ENCODE measurements at places on chromosomes 5 and 9.

- no peak for DNase-seq
Observed at GRCh38 chr5:1874348-1874747, 8.4 kb downstream of the IRX4 start.

GRCh38 chr5:61329550-61330128, 2.4 kb upstream of the ZSWIM6 start:
- no peak for DNase-seq

- no peak for DNase-seq
Observed at GRCh38 chr9:75672478-75672877, 218.0 kb upstream of the PCSK5 start.

DNA sequence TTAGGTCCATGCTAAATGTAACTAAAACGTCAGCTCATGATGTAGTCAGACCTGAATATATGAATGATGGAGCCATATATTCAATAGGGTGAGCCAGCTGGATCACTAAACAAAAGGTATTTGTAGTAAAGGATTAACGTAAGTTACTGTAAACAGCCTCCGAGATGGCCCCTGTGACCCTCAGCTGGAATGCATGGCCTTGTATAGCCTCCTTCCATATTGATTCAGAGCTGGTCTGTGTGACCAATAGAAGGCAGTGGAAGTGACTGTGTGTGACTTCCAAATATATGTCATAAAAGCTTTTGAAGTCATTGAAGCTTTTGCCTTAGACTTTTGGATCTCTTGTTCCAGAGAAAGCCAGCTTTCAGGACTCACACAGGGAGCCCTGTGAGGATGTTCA, 154.4 kb upstream of the CHD1 start:
- no peak for DNase-seq

DNA sequence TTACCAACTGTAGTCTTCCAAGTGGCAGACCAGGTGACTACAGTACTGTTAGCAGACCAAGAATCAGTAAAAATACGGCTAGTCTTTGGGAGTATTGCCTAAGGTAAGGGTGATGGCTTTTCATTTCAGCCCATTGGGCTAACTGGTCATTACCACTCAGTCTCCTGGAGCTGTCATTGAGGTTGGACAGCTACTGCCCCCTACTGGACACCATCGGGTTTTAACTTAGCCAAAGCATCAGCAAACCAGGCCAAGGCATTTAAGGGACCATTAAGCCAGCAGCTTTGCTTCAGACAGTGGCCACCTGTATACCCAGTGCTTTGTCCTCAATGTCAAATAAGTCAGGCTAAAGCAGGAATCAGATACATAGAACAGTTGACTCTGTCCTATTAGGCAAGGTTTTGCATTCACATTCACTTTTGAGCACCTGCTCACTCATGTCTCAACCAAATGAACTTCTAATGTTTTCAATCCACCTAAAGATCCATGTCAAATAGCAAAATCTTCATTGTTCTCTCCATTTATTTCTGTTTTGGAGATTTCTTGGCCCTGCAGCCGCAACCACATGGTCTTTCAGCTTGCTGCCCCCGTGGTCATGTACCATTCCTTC, 117.2 kb downstream of the INVS start:
- DNase-seq = no peak

DNA sequence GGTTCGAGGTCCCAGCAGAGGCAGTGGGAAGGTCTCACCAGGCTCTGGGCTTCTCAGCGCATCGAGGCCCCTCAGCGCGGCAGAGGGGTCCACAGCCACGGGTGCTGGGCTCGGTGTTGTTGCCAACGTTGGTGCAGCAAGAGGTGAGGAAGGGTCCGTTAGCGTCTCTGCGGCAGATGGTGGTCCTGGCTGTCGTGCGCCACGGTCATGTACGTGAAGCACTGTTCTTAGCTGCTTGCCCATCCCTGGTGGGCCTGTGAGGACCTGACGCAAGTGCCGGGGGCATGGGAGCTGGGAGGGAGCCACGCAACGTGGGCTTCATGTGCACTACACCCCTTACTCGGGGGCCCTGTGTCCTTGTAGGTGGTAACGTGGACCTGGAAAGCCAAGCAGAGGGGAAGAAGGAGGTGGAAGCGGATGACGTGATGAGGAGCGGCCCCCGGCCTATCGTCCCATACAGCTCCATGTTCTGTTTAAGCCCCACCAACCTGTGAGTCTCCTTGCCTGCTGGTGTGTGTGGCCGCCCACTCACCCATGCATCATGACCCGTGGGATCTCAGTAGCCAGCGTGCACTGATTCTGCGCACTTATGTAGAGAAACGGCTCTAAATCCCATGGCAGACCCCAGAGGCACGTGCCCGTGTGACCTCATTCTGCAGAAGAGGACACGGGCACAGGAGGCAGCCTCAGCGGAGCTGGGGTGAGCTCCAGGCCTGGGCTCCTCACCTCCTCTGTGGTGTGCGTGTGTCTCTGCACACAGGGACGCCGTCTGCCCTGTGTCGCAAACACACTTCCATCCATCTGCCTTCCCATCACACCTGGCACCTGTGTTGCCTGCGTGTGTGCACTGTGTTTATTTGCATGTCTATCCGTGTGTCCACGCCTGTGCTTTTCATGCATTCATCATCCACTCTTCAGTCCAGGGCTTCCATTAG, 166.1 kb downstream of the CACNA1B start:
- DNase-seq = no peak

DNA sequence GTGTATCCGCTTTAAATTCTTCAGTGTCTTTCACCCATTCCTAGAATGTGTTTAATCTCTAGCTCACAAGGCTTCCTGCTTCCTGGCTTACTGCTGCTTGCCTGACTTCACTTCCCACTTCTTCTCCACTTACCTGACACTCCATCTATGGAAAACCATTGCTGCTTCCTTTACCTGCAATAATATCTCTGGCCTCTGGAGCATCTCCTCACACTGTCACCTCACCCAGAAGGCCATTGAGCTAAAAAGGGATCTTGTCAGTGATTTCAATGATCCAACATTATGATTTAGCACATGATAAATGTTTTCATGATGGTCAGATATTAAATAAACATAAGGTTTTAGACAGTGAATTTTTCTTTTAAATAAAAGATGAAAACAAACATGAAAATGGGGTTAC, 281.1 kb downstream of the MRPS30 start:
- DNase-seq = no peak

- no peak for DNase-seq
Observed at GRCh38 chr9:92138157-92138959, 23.1 kb upstream of the SPTLC1 start.

- DNase-seq = no peak
Observed at GRCh38 chr5:142324136-142324870, 518 bp downstream of the SPRY4 start.

DNA sequence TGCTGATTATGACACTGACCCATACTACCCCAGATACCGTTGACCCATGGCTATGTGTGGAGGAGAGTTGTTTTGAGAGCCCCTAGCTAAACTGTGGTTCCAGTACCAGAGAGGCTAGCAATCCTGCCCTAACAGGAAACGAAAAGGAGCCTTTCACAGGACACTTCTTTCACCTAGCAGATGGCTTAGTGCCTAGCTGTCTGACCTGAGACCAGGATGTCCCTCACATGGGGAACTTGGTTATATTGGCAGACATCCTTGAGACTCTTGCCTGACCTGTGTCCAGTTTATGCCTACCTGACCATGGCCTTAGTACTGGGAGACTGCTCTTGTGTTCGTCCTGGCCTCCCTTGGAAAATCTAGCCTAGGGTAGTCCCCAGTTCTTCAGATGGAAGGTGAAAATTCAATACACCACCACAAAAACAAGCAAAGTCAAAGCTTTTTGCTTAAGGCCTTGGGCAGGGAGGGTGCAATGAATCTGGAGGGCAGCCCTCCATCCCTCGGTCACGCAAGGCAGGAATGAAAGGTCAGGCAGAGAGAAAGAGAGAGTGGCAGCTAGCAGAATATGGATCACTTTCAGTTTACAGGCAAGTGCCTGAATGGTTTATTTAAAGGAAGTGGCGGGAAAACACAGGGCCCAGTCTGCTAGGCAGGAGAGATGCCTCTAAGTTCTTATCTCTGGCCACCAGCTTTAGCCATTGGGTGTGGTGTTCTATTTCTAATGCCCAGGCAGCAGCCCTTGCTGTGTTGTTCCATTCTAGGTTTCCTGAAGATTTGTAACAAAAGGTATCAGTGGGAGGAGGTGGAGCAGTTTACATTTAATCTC, 16.4 kb upstream of the ZNF474 start:
- no peak for DNase-seq

DNA sequence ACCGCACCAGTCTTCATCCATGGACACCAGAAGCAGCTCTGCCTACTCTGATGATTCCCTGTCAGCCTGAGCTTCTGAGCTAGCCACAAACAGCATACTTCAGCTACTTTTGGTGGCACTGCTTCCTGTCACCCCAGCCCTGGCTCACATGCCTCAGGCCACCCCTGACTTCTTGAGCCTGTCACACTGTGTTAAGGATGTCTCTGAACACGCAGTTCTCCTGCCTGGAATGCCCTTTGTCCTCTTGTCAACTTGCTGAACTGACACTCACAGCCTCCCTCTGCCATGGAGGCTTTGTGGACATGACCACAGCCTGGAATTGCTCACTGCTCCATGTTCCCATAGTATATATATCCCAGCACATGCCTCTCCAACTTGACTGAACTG, 7.2 kb downstream of the MACROH2A1 start:
- no peak for DNase-seq

GRCh38 chr5:173278641-173279040, 43.6 kb upstream of the NKX2-5 start:
- DNase-seq = no peak

- no peak for DNase-seq
Observed at GRCh38 chr9:27425827-27426510, 98.1 kb upstream of the IFNK start.

DNA sequence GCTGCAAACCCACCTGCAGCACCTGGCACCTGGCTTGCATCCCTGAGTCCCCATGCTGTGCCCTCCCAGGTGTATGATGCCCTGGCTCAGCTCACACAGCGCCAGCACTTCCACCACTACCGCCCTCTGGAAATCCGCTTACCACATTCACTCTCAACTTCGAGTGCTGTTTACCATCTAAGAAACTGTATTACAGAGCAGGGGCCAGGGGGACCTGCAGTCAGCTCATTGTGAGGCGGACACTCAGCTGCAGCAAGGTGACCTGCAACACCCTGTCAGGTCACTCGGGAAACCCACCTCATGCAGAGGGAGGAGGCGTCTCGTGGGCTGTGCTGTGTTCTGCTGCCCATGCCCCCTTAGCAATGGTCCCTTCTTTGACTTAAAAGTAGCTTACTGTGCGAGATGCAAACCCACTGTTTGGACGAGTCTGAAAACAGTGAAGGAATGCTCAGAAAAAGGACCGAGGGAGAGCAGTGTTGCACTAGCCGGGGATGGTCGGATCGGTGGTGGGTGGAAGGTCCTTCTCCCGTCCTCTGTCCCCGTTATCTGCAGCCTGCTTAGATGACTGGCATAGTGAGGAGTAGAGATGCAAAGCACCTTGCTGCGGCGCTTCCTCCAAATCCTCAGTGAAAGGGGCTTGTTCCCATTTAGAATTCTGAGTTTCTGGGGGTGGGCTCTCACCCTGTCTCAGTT, 55.2 kb upstream of the CTSL start:
- DNase-seq = no peak

- no peak for DNase-seq
Observed at GRCh38 chr5:132417010-132417439, 47.5 kb downstream of the SLC22A5 start.

GRCh38 chr9:35152926-35153325, 8.9 kb upstream of the UNC13B start:
- no peak for DNase-seq

DNA sequence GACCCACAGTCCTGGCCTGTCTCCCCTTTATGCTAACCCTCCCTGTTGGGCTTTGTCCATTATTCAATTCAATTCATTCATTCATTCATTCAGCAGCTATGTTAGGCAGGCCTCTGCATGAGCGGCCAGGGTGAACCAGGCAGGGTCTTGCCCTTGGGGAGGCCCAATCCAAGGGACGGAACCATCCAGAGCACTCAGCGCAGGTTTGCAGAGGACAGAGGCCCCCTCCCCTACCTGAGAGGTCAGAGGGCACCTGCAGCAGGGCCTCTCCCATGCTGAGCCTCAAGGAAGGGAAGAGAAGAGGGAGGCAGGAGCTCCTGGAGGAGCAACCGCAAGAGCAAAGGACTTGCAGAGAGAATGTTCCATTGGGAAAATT, 61.4 kb downstream of the C9orf50 start:
- no peak for DNase-seq

- no peak for DNase-seq
Observed at GRCh38 chr9:82601293-82601771, 461.6 kb downstream of the RASEF start.

DNA sequence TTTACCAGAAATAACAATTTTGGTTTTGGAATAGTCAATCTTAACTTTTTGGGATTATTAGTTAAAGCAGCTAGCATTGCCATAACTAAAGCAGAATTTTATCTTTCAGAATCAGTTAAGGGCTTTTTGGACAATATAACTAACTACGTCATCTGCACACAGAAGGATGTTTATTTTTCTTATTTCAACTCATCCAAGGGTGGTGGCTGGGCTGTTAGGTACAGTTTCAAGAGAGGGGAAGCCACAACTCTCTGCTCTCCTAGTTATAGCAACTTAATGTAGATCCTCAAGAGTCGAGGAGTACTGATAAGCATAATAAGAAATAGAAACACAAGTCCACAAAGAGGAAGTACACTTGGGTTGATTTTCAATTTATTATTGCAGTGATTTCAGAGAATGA, 65.6 kb downstream of the ANKRD55 start:
- no peak for DNase-seq

DNA sequence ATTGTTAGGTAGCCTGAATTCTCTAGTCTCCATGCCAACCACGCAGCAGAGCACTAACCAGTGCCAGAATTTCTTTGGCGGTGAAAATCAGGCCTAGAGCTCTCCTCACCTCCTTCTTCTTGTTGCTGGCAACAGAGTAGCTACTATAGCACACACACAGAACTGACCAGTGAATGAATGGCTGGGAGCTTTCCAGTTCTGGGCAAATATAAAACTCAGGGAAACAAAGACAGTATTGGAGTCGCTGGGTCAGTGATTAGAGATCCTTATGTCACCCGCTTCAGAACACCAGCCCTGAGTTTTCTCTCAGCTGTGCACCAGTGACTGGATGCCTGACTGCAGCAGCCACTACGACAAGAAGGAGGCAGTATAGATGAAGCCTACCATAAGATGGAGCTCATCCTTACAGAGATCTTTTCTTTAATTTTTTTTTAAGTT, 26.9 kb upstream of the FEM1C start:
- no peak for DNase-seq

DNA sequence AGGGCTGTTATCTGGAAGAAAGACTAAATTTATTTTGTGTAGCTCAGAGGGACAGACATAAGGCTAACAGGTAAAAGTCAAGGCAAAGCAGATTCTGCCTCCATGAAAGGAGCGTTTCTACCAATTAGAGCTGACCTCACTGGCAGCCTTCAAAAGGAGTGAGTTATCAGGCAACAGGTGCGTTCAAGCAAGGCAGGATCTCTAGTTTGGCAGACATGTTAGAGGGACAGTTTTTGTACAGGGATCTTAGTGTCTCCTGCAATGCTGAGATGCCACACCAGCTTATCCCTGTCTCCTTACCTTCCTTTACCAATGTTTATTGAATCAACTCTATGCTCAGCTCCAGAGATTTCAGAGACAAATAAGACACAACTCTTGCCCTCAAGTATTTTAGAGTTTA, 73.8 kb downstream of the NRG2 start:
- DNase-seq = no peak

- DNase-seq = peak; percentile 8
Observed at GRCh38 chr9:114735704-114736103, 53.7 kb upstream of the TEX48 start.

Measured in right renal pelvis (tissue), 4 donors.